ENCODE measurements at places on chromosomes 1 and 21. TPM values are rescaled to one million over a fixed set of nuclear protein-coding genes. Genes with fewer than 3 reads are reported as not detected.

The CFHR3 gene
- not detected for polyA plus RNA-seq

The GCSAML gene
- not detected for polyA plus RNA-seq

- H3K36me3 ChIP-seq, result no peaks in the 10 kb centered on the region
- H3K27me3 ChIP-seq, result peaks cover 32% of the 10 kb centered on the region
- H3K4me3 ChIP-seq, result no peak overlapping the region
- no peak for DNase-seq
Observed at GRCh38 chr1:12165342-12165741, 1.4 kb upstream of the TNFRSF1B start.

- H3K27me3 ChIP-seq, result no peaks in the 10 kb centered on the region
- peak overlapping the region; percentile 77 for H3K27ac ChIP-seq
- DNase-seq, result peak; percentile 83
- H3K36me3 ChIP-seq, result no peaks in the 10 kb centered on the region
Observed at GRCh38 chr1:182143825-182144645, 82.5 kb upstream of the ZNF648 start.

DNA sequence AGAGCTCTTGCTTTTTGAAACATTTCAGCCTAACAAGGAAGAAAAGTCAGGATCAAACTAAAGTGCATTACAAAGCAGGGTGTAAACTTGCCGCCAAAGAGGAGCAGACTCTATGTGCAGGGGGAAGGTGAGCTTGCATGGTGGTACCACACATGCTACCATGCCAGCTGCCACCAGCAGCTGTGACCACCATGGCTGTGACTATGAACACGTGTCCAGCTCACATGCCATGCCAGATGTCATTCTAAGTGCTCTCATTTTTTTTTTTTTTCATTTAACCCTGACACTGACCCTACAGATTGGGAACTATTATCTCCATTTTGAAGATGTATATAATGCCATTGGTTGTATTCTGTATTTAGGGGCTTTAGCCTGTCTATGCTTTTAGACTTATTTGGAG lies 79.0 kb downstream of the PCP4 start:
- H3K27ac ChIP-seq, result no peak overlapping the region
- no peaks in the 10 kb centered on the region for H3K36me3 ChIP-seq
- DNase-seq, result no peak
- H3K4me1 ChIP-seq, result no peaks in the 10 kb centered on the region
- no peaks in the 10 kb centered on the region for H3K27me3 ChIP-seq

Data from keratinocyte (primary cell).